Skeletal muscle cell (primary cell): ENCODE measurements at places on chromosomes 13 and 19.

GRCh38 chr13:111219280-111219679 lies 101.2 kb upstream of the TEX29 start:
- peak; percentile 54 for DNase-seq

GRCh38 chr13:103351035-103351828 lies 285.0 kb upstream of the SLC10A2 start:
- peak; percentile 51 for DNase-seq

GRCh38 chr13:108121406-108121805 lies 93.9 kb downstream of the LIG4 start:
- no peak for DNase-seq

DNA sequence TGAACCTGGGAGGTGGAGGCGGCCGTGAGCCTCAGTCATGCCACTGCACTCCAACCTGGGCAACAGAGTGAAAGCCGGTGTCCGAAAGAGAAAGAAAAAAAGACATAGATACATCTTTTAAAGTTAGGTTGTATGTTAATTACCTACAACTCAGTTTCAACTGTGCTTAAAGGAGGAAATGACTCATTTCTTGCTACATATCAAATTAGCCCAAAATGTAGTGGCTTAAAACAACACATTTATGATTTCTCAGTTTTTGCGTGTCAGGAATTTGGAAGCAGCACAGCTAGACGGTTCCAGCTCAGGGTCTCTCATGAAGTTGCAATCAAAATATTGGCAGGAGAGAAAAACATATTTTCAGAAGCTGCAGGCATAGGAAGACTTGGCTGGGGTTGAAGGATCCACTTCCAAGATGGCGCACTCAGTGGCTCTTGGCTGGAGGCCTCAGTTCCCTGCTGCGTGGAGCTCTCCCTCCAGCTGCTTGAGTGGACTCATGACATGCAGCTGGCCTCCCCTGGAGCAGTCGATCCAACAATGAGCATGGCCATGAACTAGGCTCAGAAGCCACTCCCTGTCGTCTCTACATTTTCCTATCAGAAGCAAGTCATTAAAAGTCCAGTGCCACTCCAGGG lies 7.1 kb downstream of the LDLR start:
- no peak for DNase-seq

DNA sequence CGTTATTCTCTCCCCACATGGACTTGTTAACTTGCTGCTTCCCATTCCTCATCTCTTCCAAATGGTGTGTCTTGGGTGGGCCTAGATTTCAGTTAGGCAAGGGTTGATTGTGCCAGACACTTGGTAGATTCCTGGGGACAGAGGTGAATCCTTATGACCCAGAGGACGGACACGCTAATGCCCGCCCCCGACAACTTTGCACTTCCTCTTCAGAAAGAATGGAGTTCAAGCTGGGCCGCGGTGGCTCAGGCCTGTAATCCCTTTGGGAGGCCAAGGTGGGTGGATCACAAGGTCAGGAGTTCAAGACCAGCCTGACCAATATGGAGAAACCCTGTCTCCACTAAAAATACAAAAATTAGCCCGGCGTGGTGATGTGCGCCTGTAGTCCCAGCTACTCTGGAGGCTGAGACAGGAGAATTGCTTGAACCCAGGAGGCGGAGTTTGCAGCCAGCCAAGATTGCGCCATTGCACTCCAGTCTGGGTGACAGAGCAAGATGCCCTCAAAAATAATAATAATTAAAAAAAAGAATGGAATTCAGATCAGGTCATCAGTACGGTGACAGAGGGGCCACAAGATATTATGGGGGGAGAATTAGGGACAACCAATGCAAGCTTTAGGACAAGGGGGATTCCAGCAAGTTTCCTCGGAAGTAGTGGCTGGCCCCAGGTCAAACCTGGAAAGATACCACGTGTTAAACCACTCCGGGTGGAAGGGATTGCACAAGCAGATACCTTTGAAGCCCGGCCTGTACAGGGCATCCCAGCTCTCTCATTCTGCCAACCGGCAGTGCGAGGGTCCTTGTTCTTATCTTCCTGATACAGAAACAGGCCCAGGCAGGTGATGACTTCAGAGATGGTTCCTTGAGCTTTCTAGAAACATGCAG lies 2.7 kb downstream of the MYO9B start:
- DNase-seq = no peak

DNA sequence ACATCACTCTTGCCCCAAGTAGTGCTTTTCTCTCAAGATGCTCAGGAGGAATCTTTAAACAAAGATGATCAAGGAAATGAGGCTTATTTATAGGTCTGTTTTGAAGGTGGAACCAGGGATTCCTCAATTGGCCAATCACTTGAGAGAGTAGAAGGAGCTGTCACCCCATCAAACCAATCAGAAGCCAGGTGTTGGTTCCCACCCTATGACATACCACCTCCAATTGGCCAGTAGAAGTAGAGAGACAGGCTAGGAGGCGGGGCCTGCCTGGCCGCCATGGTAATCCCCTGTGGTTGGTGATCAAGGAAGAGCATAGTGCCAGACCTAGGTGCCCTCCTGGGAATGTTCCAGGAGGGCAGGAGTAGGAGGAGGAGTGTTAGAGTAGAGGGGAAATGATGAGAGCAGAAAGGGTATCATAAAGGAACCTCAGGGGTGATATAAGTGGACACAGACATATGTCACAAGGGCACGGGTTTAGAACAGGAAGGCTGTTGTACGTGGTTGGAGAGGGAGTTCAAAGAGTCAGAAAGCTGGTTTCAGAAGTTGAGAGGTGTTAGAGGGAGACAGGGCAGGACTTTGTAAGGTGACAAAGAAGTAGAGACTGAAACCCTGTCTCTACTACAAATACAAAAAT lies 10.5 kb downstream of the PMIS2 start:
- no peak for DNase-seq

GRCh38 chr13:73250061-73250460 lies 191.3 kb downstream of the KLF5 start:
- no peak for DNase-seq

DNA sequence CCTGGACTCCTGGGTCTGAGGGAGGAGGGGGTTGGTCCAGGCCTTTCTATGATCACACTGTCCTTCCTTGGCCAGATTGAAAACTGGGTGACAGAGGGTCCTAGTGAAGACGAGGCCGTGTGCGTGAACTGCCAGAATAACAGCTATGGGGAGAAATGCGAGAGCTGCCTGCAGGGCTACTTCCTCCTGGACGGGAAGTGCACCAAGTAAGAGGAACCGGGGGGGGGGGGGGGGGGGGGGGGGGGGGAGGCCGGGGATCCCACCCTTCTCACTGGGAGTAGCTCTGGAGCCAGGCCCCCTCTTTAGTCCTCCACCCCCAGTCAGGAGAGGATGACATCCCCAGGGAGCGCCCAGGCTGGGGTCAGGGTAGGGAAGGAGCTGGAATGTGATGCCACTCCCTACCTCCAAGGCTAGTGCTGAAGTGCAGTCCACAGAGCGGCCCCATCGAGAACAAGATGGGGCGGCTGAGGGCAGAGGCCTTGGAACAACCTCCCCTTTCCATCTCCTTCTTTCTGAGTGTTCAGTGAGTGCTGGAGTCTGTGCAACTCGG lies 19.4 kb downstream of the CNFN start:
- no peak for DNase-seq
